ENCODE measurements at places on chromosomes 3 and 15.

- H3K36me3 ChIP-seq: no peaks in the 10 kb centered on the region
- no peak overlapping the region for H3K27ac ChIP-seq
- H3K4me1 ChIP-seq: no peaks in the 10 kb centered on the region
- H3K27me3 ChIP-seq: no peaks in the 10 kb centered on the region
- H3K4me3 ChIP-seq: no peak overlapping the region
These were observed 82.4 kb upstream of the PRR23C start for GRCh38 chr3:139127101-139127500.

DNA sequence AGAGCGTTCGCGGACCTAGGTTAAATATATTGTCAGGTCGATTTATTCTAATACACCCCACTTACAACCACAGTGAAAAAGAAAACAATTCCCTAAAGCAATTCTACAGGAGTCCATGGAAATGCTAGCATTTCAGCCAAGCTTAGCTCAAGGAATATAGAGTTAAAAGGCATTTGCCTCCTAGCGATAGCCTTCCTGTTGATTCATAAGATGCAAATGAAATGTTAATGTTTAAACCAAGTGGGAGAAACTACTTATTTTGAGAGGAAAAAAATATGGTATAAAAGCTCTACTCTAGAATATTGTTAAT lies 1.7 kb upstream of the ALCAM start:
- H3K4me1 ChIP-seq: peaks cover 8% of the 10 kb centered on the region
- H3K4me3 ChIP-seq: peak overlapping the region; percentile 79
- no peaks in the 10 kb centered on the region for H3K36me3 ChIP-seq
- peaks cover 28% of the 10 kb centered on the region for H3K27me3 ChIP-seq

- 0 out of 2 replicates have a peak overlapping the region, but pooled peaks have one; percentile 14 for H3K27ac ChIP-seq
- DNase-seq: no peak
- H3K27me3 ChIP-seq: no peaks in the 10 kb centered on the region
- H3K4me3 ChIP-seq: no peak overlapping the region
These were observed 50.8 kb upstream of the CRTC3 start for GRCh38 chr15:90478846-90479481.

GRCh38 chr15:55589287-55589686 lies 1.1 kb upstream of the PYGO1 start:
- peaks cover 67% of the 10 kb centered on the region for H3K27me3 ChIP-seq
- peak overlapping the region; percentile 60 for H3K4me3 ChIP-seq
- 0 out of 2 replicates have a peak, but pooled peaks cover 3% of the 10 kb centered on the region for H3K4me1 ChIP-seq
- H3K27ac ChIP-seq: no peak overlapping the region

DNA sequence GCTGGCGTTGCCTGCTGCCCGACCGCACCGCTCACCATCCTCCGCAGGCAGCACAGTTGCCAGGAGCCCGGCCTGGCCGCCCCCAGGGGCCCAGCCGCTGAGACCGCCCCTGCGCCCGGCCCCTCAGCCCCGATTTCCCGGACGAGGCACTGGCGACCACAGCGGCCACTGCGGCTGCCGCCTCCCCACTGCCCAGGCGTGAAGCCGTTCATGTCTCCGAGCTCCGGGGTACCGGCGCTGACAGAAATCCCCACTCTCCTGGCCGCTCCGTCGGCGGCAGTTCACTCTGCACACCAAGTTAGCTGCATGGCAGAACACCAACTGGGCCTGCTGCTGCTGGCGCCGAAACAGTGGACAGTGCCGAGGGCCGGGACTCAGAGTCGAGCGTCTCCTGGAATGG lies 8.5 kb downstream of the SELENOT start:
- peaks cover 13% of the 10 kb centered on the region for H3K4me1 ChIP-seq
- H3K27ac ChIP-seq: no peak overlapping the region
- no peaks in the 10 kb centered on the region for H3K36me3 ChIP-seq
- DNase-seq: no peak
- H3K4me3 ChIP-seq: no peak overlapping the region

DNA sequence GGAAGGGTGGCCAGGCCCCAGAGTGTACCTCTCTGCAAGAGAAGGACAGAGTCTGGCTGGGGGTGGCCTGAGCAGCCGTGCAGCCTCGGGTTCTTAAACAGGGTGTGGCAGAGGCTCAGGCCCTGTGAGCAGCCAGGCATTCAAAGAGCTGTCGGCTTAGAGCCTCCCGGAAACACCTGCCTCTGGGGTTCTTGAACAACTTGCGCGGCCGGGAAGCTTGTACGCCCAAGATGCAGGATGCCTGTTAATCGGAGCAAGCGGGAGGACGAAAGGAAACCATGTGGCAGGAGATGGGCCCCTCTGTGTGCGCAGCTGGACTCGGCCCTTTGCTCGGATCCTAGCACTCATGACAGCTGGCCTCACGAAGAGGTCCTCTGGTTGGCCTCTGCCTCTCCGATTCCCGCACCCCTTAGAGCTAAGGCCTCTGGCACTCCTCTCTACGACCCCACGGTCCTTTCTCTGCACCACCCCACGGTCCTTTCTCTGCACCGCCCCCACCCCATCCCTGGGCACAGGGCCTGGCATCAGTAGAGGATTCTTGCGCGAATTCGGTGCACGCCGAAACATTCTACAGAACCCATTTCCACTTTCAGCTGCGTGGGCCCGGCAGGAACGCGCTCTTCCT lies 23.9 kb upstream of the TXNRD3 start:
- no peaks in the 10 kb centered on the region for H3K36me3 ChIP-seq
- peaks cover 11% of the 10 kb centered on the region for H3K4me1 ChIP-seq
- H3K4me3 ChIP-seq: peak overlapping the region; percentile 44

- no peak overlapping the region for H3K27ac ChIP-seq
- H3K4me3 ChIP-seq: no peak overlapping the region
- H3K27me3 ChIP-seq: no peaks in the 10 kb centered on the region
- no peaks in the 10 kb centered on the region for H3K36me3 ChIP-seq
- no peak for DNase-seq
These were observed 39.3 kb upstream of the C15orf61 start for GRCh38 chr15:67481680-67482079.

DNA sequence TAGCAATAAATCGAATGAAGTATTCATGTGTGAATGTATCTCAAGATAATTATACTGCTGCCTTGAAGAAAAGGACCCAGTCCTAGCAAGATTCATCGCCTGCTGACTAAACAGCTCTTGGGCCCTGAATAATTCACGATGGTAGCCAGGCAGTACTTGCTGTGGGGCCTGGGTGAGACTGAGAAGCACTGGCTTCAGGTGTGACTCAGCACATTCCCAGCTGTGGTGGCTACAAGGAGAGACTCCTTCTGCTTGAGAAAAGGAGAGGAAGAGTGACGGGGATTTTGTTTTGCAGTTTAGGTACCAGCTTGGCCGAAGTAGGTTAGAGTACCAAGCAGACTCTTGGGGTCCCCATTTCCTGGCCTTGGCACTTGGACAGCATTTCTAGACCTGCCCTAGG lies 47.6 kb upstream of the CD200R1L start:
- H3K27me3 ChIP-seq: no peaks in the 10 kb centered on the region
- peaks cover 51% of the 10 kb centered on the region for H3K4me1 ChIP-seq
- H3K27ac ChIP-seq: no peak overlapping the region
- no peak overlapping the region for H3K4me3 ChIP-seq
- DNase-seq: peak; percentile 82
- H3K36me3 ChIP-seq: no peaks in the 10 kb centered on the region

- no peaks in the 10 kb centered on the region for H3K36me3 ChIP-seq
- no peak overlapping the region for H3K4me3 ChIP-seq
- H3K4me1 ChIP-seq: 0 out of 2 replicates have a peak, but pooled peaks cover 4% of the 10 kb centered on the region
- no peak overlapping the region for H3K27ac ChIP-seq
- H3K27me3 ChIP-seq: no peaks in the 10 kb centered on the region
These were observed 34.2 kb upstream of the TSEN2 start for GRCh38 chr3:12449889-12450682.

GRCh38 chr3:178233371-178234071 lies 302.7 kb upstream of the KCNMB2 start:
- no peak overlapping the region for H3K27ac ChIP-seq
- no peaks in the 10 kb centered on the region for H3K27me3 ChIP-seq
- DNase-seq: no peak
- peaks cover 42% of the 10 kb centered on the region for H3K4me1 ChIP-seq

- H3K36me3 ChIP-seq: no peaks in the 10 kb centered on the region
- no peak overlapping the region for H3K27ac ChIP-seq
- no peaks in the 10 kb centered on the region for H3K27me3 ChIP-seq
- DNase-seq: no peak
- H3K4me1 ChIP-seq: peaks cover 20% of the 10 kb centered on the region
These were observed 109.3 kb downstream of the OXNAD1 start for GRCh38 chr3:16374047-16374934.

DNA sequence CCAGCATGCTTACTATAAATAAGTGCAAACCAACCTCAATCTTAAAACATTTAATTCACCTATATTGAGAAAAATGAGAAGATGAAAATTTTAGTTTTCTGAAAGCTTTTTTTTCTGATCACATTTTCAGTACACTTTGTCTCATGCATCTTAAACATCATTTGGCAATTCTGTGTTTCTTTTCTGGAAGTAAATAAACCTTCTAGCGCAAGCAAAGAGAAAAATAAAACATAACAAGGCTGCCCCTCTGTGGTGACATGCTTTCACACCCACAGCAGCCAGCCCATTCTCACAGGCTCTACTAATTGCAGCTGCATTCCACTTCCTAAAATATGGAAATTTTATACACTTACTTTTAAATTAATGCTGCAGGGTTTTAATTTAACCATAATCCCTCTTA lies 90.1 kb downstream of the NEK10 start:
- H3K4me3 ChIP-seq: no peak overlapping the region
- H3K4me1 ChIP-seq: no peaks in the 10 kb centered on the region
- no peak overlapping the region for H3K27ac ChIP-seq
- no peaks in the 10 kb centered on the region for H3K36me3 ChIP-seq

DNA sequence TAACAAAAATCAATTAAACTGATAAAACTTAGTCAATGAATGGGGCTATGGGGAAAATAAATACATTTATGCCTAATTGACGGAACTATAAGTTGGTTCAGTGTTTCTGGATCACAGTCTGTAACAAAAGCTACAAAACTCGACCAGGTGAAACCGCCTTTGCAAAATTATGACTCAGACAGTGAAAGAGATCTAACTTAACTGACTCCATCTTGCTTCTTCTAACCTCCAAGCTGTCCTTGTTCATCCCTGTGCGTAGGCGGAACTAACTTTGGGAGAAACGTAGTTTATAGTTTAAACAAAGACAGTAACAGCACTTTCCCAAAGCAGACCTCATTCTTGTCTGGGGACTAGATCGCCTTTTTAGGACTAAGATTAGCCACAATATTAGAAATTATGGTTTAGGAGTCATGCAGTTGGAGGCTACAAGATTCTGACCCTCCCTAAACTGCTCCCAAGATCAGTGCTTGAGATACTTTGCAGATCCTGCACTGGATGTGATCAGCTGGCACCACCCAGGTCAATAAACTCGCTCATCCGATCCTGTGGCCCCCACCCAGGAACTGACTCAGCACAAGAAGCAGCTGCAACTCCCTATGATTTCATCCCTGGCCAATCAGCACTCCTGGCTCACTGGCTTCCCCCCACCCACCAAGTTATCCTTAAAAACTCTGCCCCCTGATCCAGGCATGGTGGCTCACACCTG lies 7.2 kb upstream of the MFGE8 start:
- no peaks in the 10 kb centered on the region for H3K4me1 ChIP-seq
- DNase-seq: no peak

GRCh38 chr3:197525706-197526105 lies 30.1 kb downstream of the BDH1 start:
- no peak overlapping the region for H3K27ac ChIP-seq
- no peak overlapping the region for H3K4me3 ChIP-seq
- no peaks in the 10 kb centered on the region for H3K36me3 ChIP-seq
- H3K27me3 ChIP-seq: no peaks in the 10 kb centered on the region
- no peak for DNase-seq

GRCh38 chr3:53511246-53511645 lies 16.8 kb downstream of the CACNA1D start:
- no peak for DNase-seq
- peaks cover 16% of the 10 kb centered on the region for H3K4me1 ChIP-seq
- no peak overlapping the region for H3K4me3 ChIP-seq

- H3K27me3 ChIP-seq: no peaks in the 10 kb centered on the region
- H3K4me1 ChIP-seq: peaks cover 36% of the 10 kb centered on the region
- H3K36me3 ChIP-seq: no peaks in the 10 kb centered on the region
- peak overlapping the region; percentile 21 for H3K4me3 ChIP-seq
- no peak overlapping the region for H3K27ac ChIP-seq
- peak; percentile 55 for DNase-seq
These were observed 175.9 kb upstream of the PLSCR5 start for GRCh38 chr3:146781059-146781458.

All from GM23338 (cell line).